ENCODE measurements at places on chromosomes 5 and 9.

DNA sequence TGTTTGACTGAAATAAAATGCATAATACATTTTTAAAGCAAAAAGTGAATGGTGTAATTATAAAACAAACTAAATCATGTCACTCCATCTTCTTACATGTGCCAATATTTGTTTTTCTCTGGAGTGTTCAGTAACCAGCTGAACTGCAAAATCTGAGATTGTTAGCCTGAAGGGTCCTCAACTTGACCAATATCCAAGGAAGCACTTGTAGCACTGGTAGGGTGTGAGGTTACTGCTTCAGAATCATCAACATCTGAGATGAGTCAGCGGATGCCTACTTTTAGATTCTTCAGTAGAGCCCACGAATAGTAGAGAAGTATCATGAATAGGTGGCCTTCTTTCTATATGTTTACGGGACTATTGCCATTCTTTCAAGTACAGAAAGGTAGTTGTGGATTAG lies 226.7 kb downstream of the TLE4 start:
- no peak for DNase-seq

GRCh38 chr5:173745123-173745522 lies 128.7 kb upstream of the BOD1 start:
- DNase-seq, result no peak

DNA sequence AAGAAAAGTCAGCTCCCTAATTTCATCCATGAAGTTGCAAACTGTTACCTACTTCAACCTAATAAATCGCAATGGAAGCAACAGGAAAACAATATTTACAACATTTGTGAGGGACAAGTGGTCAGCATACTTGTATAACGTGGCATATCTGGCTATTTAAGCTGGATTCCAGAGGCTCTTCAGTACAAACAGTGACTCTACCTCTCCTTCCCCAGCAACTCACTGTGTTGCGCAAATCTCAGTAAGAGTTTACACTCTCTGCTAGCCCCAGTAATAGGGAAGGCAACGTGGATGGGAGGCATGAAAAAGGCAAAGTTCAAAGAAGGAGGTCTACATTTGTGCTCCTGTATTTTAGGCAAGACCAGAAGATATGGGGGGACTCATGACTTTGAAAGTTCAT lies 18.9 kb upstream of the SEMA5A start:
- no peak for DNase-seq

DNA sequence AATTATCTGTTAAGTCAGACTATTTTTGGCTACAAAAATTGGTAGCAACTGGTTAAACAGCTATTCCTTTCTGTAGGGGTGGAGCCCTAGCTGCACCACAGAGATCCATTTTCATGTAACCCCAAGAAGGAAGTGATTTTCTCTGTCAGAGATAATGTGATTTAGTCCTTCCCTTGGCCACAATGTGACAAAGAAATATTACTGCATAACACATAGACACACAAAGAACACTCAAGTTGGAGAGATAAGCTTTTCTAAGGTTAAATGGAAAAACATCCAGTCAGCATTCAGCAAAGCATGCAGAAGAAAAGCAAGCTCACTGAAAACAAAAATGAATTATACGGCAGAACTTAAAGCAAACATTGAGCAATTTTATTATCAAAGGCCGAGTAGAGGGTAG lies 227.8 kb upstream of the CDH9 start:
- DNase-seq, result no peak

GRCh38 chr9:7454624-7455023 lies 345.0 kb downstream of the DMAC1 start:
- DNase-seq, result no peak

Measured in HT1080 (cell line).